Fibroblast of the aortic adventitia (primary cell): ENCODE measurements at places on chromosomes 4 and X.

GRCh38 chrX:47187106-47187677 lies 6.4 kb upstream of the UBA1 start:
- no peak for DNase-seq

DNA sequence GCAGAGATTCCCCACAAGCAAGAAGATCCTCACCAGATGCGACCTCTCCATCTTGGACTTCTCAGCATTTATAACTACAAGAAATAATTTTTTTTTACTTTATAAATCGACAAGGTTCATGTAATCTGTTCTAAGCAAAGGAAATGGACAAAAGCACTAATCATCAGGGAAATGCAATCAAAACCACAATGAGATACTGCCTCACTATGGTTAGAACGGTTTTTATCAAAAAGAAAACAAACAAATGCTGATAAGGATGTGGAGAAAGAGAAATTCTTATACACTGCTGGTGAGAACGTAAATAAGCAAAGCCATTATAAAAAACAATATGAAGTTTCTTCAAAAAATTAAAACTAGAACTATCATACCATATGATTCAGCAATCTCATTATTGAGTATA lies 1382.6 kb downstream of the ARAP2 start:
- DNase-seq, result no peak

- no peak for DNase-seq
These were observed 975.2 kb downstream of the FSTL5 start for GRCh38 chr4:161188578-161188977.

DNA sequence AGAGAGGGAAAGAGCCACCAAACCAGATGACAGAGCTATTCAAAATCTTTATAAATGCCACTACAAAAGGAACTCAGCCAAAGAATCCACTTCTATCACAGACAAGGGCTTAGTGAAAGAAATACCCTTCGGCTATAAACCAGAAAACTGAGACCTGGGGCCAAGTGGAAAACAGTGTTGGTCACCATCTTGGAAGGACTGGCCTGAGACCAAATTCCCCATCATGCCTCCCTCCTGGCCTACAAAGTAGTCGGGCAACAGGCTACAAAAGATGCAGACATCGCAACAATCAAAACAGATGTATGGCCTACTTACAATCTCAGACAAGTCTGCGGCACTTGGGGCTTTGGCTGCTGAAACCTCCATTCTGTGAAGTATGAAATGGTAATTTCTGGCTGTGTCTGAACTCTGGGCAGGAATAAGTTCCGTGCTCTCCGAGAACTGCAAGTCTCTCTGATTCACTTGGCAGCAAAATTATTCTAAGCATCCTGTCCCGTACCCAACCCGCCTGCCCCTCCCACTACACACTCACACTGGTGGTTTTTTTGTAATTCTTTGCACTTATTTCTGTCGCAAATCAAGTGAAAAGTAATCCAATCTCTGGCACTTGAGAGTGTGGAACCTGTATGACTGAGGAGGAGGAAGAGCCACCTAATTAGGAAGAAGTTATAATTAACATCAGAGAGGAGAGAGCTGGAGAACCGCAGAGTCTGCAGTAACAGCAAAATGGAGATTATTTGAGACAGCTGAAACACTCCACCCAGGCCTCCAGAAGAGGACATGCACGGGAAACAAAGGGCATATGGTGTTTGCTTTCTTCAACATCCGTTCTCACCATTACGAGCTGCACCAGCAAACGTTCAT lies 87.8 kb downstream of the SH3KBP1 start:
- peak; percentile 63 for DNase-seq

- DNase-seq, result no peak
These were observed 88.6 kb upstream of the PJA1 start for GRCh38 chrX:69253821-69254220.

DNA sequence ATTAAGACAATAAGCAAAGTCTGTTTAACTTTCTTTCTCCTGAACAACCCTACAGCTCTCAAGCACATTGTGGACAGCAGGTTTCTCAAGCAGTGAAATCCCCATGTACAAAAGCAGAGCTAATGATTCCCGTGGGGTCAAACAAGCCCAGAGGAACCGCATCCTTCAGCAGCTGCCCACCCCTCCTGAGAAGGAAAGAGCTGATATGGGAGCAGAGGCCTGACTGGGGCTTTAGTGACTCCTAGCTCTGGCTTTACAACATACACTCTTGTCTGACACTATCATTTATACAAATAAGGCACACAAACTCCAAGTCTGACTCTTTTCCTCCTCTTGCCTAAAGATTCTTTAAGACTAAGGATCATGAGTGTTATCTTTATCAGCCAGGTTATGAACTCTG lies 32.8 kb downstream of the HDAC8 start:
- peak; percentile 7 for DNase-seq

DNA sequence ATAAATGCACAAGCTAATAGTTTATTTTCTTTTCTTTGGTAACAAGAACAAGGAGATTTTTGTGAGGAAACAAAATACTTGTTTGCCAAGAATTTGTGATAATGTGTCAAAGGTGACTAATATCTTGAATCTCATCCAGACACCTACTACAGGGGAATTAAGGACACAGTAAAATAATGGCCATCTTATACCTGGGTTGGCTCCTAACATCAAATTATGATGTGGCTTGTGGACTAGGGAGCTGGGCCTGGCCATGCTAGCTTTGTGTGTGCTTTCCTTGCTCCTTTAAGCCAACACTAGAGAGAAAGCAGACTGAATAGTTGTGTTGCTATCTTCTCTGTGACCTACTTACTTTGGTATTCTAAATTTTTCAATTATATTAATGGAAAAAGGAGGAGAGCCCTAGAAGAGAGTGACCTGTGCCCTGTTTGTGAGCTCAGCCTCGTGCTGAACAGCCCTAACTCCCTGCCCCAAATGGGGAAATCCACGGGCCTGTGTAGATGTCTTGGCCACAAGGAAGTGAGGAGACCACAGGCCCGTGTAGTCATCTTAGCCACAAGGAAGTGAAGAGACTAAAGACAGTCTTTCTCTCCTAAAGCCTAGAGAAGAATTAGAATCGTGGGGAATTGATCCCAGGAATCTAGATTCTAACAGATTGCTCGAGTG lies 23.3 kb downstream of the ARHGAP24 start:
- DNase-seq, result peak; percentile 66

- DNase-seq, result peak; percentile 93
These were observed 126.5 kb downstream of the ADGRA3 start for GRCh38 chr4:22389240-22389870.

DNA sequence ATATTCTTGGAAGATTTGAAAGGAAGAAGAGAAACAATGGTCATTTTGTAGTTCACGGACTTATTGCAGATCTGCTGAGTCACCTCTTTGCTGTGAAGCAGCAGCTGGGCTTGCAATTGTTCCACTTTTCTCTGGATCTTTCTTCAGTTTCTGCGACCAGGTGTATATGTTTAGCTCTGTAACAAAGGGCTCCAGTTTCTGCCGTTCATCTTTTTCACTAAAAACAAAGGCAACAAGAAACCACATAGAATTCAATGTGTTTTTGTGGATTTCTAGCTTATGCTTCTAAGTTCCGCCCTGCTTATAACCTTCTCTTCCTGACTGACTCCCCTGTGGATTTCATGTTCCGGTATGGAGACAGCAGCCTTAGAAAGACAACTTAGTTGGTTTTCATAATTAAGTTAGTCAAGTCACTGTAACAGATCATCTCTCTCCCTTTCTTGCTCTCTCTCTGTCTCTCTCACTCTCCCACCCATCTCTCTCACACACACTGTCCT lies 121.6 kb upstream of the EPHA5 start:
- DNase-seq, result peak; percentile 55

DNA sequence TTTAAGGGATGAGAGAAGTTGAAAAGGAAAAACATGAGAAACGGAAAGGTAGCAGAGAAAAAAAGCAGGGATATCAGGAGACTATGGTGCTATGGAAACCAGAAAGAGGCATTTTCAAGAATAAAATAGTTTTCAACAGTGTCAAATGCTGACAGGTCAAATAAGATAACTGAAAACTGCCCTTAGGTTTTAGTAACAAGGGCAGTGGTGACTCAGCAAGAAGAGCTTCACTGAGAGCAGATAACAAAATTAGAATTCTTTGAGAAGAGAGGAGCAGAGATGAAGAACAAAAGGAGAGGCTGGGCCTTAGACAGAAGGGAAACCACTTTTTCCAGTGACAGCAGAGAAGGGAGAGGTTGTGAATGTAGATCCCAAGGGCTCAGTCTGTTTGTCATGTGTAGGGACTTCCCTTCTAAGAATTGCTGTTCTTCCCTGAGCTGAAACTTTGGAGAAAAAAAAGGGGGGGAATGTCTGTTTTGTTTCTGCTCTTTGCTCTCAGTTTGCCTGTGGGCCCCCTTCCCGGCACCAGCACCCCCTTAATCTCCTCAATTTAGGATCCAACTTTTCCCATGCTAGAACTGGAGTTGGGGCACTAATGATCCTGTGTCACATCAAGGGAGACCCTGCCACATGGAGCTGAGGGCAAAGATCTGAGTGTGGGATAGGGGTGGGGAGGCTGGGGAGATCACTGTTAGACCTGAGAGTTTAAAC lies 26.8 kb upstream of the MAGEA10 start:
- no peak for DNase-seq

GRCh38 chrX:21132686-21133393 lies 241.4 kb upstream of the CNKSR2 start:
- no peak for DNase-seq

GRCh38 chrX:41110801-41111625 lies 25.8 kb downstream of the USP9X start:
- DNase-seq, result peak; percentile 42

DNA sequence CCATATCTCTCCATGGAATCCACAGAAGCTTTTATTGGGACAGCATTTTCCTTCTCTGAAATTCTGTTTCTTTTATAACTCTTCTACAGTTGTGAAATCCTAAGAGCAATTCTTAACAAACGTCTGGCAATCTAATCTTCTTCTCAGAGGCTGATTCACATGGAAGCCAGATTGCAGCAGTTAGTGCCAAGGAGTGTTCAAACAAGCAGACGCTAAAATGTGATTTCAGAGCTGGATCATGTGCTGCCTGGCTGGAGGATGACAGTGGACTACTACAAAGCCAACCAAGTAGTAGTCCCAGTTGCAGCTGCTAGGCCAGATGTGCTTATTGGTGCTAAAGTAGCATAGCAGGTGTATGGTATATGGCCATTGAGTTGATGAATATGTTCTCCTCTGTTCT lies 27.7 kb upstream of the GLRB start:
- DNase-seq, result peak; percentile 96

GRCh38 chrX:119677654-119677981 lies 15.3 kb downstream of the SEPTIN6 start:
- no peak for DNase-seq

DNA sequence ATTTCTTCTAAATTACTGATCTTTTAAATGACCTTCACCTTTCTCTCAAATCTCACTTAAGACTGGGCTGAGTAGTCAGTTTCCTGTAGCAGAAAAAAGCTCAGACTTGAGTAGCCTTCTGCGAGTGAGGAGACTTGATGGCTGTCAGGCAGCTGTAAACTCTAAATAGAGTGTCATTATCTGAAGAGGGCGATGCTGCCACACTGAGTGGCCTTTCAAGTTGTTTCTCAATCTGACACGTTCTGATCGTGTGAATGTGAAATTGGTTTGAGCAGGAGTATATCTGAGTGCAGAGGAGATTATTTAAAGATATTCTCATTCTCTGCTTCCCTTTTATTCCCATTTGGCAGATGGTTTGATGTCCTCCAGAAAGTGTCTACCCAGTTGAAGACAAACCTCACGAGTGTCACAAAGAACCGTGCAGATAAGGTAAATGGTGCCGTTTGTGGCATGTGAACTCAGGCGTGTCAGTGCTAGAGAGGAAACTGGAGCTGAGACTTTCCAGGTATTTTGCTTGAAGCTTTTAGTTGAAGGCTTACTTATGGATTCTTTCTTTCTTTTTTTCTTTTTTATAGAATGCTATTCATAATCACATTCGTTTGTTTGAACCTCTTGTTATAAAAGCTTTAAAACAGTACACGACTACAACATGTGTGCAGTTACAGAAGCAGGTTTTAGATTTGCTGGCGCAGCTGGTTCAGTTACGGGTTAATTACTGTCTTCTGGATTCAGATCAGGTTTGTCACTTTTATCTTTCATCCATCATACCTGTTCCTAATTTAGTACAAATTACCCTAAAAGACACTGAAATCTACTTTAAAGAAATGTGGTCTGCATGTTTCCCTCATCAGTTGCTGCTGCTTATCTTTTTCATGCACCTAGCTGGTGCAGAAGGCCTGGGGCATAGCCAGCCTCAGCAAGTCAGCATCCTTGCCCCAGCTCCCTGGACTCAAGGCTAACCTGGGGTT lies 74.3 kb upstream of the MSANTD1 start:
- DNase-seq, result no peak

DNA sequence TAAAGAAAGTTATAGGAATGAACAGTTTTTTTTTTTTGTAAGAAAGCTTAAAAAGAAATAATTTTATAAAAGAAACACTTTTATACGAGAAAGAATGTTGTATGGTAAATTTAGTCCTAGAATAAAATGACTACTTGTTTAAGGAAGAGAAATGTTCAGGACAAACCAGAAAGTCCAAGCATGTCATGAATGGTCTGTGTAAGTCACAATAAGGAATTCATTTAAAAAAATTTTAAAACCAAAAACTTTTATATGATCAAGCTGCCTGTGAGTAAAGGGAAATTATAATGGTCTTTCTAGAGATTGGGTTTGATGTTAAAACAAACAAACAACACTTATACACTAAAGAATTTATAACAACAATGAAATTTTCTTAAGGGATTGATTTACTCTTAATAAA lies 858.9 kb upstream of the PCDH7 start:
- no peak for DNase-seq

DNA sequence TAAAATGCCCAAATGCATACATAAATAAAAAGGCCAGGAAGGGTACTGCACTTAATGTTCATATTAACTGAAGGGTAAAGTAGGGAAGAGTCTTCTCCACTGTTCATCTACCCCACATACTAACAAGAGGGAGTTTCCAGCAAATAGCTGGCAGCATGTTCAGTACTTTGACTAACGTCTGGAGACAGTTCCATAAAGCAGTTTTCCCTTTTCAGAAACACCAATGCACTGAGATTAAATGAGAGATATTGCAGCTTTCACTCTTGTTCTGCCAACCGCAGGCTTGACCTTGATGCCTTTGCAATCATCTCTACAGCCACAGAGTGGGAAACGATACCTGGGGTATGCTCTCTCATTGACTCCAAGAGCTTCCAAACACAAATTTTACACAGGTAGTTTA lies 2123.1 kb upstream of the TENM3 start:
- no peak for DNase-seq

DNA sequence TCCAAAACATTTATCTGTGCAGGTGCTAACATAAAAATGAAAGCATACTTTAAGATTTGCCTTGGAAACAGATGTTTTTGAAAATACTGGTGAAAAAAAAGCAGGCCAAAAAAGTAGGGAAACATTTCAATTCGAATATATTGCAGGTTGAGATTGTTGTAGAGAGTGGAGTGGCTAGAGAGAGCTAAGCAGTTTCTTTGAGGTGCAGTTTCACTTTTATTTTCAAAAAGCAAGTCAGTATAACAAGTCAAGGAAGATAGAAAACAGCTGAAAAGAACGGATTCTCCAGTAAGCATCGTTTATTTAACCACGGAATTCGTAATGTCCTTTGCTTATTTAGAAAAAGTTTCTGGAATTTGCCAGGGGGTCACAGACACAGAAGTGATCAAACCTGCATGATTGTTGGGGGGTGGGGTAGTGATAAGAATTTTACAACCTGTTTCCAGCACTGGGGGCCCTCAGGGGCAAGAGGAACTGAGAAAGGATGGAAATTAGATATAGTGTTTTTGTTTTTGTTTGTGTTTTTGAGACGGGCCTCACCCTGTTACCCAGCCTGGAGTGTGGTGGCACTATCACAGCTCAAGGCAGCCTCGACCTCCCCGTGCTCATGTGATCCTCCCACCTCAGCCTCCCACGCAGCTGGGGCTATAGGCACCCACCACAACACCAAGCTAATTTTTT lies 175.0 kb downstream of the TENM3 start:
- no peak for DNase-seq

- peak; percentile 36 for DNase-seq
These were observed 74.9 kb downstream of the PRRG1 start for GRCh38 chrX:37424000-37424429.
